Stimulated activated CD4-positive, alpha-beta T cell treated with anti-CD3 and anti-CD28 coated beads, TNF-alpha, amount 100 ng/mL, for 4 hours (primary cell): ENCODE measurements at places on chromosomes 11 and 22.

DNA sequence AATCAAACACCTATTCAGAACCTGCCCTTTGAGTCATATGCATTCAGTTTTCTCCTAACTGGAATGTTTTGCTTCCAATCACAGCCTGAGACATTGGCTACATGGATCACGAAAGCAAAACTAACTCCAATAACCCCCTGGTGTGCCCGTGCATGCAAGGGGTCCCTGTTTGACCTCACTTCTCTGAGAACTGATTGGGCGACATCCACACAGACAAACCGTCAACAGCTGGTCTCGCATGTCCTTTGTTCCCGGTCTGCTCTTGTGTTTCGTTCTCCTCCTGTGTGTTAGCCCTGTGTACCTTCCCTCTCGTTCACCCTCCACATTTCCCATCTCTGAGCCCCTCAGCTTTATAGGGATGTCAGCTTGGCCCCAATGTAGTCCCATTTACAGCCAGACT lies 67.2 kb upstream of the TTC12 start:
- no peak for DNase-seq

DNA sequence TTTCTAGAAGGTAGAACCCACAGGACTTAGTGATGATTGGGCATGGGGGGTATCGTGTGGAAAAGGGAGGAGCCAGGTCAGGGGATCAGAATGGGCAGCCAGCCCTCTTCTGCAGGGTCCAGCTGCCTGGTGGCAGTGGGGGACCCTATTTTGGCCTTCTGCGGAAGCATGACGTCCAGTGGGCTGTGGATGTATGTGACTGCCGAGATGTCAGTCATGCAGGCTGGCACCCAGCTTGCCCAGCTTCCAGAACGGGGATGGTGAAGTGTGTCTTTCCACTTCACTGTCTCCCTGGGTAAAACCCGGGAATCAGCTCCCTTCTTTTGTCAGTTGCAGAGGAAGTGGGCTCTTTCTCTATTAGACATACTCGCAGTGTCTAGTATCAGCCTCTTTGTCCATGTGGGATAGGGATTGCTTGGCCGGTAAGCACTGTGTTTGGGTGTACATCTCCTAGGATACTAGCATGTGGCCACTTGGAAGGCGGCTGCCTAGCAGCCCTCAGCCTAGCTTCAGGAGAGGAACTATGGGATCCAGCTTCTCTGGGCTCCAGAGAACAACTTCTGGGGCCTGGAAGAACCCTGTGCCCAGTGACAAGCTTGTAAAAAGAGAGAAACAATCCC lies 51.4 kb downstream of the GRIK4 start:
- DNase-seq, result no peak

GRCh38 chr11:9601037-9601875 lies 27.8 kb downstream of the WEE1 start:
- DNase-seq, result no peak

- no peak for DNase-seq
These were observed 231.1 kb downstream of the SWAP70 start for GRCh38 chr11:9895006-9895405.

GRCh38 chr11:76501526-76502202 lies 56.8 kb downstream of the EMSY start:
- DNase-seq, result no peak

DNA sequence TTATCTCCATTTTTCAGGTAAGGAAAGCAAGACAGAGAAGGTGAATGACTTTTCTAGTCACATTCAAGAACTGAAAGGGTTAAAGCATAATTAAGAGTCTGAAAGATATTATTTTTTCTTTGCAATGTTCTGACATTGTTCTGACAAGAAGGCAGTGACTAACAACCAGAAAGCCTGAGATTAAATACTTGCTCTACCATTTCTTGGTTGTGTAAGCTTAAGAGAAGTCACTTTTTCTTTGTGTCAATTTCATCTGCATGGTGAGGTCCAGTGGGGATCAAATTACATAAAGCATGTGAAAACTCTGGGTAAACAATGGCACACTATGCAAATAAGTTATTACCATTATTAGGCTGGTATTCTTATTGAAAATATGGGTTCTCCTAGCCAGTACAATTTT lies 73.7 kb downstream of the PHF21A start:
- no peak for DNase-seq

GRCh38 chr11:108754901-108755625 lies 90.2 kb downstream of the DDX10 start:
- DNase-seq, result no peak

DNA sequence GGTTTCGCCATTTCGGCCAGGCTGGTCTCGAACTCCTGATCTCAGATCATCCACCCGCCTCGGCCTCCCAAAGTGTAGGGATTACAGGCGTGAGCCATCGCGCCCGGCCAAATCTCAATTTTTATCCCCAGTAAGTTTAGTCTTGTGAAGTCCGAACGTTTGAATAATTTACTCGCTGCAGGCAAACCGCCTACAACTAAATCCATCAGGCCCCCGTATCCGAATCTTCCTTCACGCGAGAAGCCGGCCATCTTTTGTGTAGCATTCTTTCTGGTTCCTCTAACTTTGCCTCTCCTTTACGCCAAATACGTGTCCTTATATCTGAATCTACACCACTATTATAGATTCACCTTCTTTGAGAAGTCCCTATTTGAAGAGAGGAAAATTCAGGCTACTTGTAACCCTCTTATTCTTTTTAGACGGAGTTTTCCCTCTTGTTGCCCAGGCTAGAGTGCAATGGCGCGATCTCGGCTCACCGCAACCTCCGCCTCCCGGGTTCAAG lies 581 bp upstream of the EIF3L start:
- DNase-seq, result no peak

- DNase-seq, result no peak
These were observed 59.2 kb downstream of the BARX2 start for GRCh38 chr11:129434641-129435498.

DNA sequence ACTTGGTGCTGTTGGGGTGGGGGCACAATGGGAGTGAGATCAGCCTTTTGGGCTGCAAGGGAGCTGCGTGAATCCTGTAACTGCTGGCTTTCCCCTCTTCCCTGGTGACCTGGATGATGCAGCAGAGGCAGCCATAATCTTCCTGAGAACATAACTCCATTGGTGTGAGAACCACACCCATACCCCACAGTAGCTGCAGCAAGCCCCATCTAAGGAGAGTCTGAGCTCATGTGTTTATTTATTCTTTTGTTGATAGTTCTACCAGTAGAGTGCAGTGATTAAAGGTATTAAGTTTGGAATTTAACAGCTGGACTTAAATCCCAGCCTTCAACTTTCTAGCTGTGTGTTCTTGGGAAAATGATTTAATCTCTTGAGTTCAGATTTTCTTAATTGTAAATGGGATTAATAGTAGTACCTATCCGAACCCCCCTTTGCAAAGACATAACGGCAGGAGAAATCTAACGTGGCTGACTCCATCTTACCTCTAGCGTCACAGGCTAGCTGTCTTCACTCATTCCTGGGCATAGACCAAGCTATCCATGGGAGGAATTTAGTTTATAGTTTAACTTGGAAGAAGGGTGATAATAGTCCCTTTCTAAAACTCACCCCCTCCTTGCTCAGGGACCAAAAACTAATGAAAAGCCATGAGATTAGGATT lies 385.0 kb upstream of the DDI1 start:
- no peak for DNase-seq

DNA sequence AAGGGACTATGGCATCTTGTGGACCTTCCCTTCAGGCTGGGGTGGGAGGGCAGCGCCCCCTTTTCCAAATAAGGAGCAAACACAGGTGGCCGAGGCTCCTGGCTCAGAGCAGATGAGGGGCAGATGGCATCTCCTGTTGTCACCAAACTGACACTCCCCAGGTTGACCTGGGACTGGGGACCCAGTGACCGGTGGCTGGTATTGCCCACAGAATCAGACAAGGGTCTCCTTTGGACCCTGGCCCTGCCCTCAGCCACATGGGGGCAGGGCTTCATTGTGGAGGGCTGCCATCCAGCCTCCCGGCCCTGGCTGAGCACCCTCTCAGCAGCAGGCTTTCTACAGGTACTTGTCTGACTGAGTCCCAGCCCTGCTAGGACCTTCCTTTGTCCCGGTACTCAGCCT lies 842 bp upstream of the SIGIRR start:
- DNase-seq, result no peak

GRCh38 chr11:16110886-16111285 lies 245.5 kb downstream of the SOX6 start:
- DNase-seq, result no peak

DNA sequence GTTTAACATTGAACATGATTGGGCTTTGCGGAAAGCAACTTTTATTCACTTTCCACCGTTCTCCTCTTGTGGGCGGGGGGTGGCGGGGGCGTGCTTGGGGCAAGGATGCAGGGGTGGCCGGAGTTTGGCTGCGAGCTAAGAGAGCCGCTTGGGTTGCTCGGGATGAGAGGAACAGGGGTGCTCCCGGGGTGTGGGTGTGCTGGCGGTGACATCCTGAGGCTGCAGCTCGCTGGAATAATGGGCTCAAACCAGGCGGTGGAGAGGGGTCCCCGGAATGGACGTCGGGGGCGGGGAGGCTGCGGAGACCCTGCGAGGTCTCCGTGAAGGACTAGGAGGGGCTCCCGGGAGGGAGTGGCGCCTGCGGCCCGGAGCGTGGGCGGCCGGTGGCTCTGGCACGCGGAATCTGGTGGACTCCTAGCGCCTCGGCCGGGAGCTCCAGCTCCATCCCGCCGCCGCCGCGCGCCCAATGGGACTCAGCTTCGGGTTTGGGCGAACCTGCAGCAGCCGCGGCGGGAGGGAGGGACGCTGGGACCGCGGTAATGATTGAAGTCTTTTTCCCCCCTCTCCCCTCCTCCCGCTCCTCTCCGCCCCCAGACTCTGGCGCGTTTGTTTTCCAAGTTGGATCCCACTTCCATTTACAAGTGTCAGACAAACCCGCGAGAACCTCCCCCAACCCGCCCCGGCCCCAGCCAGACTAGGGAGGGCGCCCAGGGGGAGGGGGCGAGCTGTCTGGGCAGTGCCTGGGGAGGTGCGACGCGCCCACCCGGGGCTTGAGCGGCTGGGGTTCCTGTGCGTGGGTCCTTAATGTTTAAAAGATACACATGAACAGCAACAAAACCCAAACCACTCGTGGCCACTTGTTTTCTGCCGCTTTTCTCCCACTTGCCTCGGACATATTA lies 2.0 kb downstream of the FAT3 start:
- DNase-seq, result no peak

GRCh38 chr22:49480896-49481658 lies 346.6 kb downstream of the BRD1 start:
- no peak for DNase-seq

DNA sequence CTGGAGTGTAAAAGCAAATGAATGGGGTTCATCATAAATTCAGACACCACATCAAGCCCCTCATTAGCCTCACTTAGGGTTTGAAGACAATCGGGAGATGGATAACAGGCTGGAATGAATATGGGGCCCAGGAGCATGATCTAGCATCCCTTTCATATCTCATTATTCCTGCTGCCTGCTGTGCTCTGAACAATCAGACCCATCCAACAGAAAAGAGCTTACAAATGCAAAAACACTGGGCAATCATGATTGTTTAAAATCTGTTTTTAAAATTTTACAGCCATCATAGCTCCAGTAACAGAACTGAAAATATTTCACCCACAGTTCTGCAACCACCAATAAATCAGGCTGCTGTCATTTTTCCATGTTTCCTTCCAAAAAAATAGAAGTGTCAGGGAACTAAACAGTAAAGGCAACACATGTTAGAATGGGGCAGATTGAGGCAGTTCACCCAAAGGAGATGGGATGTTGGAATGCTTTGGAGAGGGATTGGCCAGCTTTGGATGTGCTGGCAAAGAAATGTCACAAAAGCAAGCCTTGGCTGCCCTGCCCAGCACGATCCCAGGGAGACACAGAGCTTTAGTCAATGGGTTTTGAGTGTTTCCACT lies 47.8 kb upstream of the BMAL1 start:
- DNase-seq, result no peak

- DNase-seq, result no peak
These were observed 22.5 kb upstream of the SMIM35 start for GRCh38 chr11:118109231-118109630.

GRCh38 chr11:9646324-9646723 lies 17.6 kb upstream of the SWAP70 start:
- DNase-seq, result no peak

- DNase-seq, result no peak
These were observed 2.2 kb downstream of the SLC39A13 start for GRCh38 chr11:47410370-47411264.

DNA sequence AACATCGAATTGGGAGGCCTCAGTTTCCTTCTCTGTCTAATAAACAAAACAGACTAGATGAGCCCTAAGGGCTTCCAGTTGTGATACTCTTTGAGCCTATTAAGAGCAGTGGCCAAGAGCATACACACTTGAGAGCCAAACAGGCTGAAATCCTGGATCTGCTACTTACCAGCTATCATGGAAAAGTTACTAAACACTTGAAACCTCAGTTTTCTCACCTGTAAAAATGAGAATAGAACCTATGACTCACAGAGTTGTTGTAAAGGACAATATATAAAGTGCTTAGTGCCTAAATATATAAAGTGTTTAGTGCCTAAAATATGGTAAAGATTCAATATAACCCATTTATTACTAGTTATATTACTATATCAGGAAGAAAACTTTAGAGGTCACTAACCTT lies 23.7 kb upstream of the GDPD4 start:
- DNase-seq, result no peak

GRCh38 chr11:33869481-33870422 lies 22.1 kb downstream of the LMO2 start:
- no peak for DNase-seq

GRCh38 chr11:112834277-112834755 lies 126.9 kb upstream of the NCAM1 start:
- DNase-seq, result no peak

GRCh38 chr22:36684841-36685240 lies 18.7 kb downstream of the CACNG2 start:
- DNase-seq, result no peak

- DNase-seq, result no peak
These were observed 590 bp upstream of the IFITM10 start for GRCh38 chr11:1750840-1751530.

DNA sequence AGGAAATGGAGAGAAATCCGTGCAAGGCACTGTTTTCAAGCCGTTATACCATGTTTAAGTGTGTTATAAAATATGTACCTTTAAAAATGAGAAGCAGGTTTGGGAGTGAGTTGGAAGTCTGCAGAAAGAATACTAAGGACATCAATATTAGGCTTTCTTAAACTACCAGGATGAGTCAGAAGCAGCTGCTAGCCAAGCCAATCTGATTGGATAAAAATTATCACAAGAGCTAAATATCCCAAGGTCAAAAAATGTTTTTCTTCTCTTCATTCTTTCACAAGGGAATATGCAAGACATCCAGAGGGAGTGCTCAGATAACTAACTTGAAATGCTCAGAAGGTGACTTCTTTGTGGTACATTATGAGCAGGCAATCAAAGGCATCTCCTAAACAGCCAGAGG lies 19.3 kb upstream of the CKAP5 start:
- DNase-seq, result no peak

- no peak for DNase-seq
These were observed 11.7 kb downstream of the CXCR5 start for GRCh38 chr11:118895093-118896039.

GRCh38 chr11:96306933-96307775 lies 35.8 kb downstream of the MAML2 start:
- no peak for DNase-seq

GRCh38 chr22:47801541-47802245 lies 1039.2 kb downstream of the TBC1D22A start:
- no peak for DNase-seq
